ENCODE measurements at places on chromosomes 1 and 21. TPM values are rescaled to one million over a fixed set of nuclear protein-coding genes. Genes with fewer than 3 reads are reported as not detected.
A peak's percentile ranks its signal among the peaks of the same experiment; 100 is the strongest.

DNA sequence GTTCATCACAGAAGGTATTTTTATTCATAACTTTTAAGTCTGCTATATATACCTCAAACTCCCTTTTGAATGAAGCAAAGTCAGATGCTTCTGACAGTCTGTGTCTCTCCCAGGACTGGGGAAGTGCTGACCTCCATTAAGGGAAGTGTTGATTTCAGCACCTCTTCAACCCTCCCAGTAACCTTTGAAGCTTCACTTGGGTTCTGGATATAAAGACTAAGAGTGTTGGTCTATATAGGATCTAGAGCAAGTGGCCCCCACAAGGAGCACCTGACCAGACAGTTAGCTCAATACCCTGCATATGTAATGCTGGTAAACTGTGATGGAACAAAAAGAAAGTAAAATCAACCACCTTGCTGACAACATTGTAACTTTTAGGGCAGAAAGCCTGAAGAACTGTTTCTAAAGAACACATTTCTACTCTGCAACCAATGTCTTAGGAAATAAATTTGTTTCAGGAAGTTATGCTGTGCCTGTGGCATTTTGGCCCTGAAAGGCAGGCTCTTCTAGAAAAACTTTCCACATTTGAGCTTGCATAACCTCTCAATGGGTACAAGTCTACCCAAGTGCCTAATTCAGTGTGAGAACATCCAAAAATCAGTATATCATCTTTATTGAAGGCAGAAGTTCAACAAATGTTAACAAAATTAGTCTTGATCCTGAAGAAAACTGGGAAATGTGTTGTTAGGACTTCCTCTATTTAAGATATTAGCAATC is 865 bp upstream of the PTPN22 start:
- no peak for DNase-seq

The ARHGEF10L gene
- total RNA-seq, result 35.5 TPM

The ROR1 gene
- total RNA-seq, result 4.3 TPM

DNA sequence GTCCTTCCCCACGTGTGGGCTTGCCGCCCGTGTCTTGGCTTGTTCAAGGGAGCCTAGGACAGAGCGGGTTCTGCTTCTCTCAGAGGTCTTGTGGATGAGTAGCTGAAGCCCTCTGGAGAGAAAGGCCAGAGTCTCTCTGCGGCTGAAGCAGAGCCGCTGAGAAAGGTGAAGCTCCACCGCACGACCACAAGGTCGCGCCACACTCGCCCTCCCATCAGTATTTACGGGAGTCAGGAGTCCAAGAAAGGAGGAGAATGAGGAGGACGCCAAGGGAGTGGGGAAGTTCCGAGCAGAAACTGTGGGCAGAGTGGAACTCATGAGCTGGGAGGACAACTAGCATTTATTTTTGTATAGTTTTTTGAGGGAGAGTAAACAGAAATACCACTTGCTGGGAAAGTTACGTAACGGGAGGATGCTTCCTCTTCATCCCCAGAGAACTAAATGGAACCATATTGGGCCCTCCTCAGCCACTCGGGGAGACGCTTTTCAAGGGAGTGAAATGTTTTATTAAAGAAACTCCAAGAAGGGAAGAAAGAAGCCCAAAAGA is 51.6 kb upstream of the HAO2 start:
- DNase-seq, result no peak

DNA sequence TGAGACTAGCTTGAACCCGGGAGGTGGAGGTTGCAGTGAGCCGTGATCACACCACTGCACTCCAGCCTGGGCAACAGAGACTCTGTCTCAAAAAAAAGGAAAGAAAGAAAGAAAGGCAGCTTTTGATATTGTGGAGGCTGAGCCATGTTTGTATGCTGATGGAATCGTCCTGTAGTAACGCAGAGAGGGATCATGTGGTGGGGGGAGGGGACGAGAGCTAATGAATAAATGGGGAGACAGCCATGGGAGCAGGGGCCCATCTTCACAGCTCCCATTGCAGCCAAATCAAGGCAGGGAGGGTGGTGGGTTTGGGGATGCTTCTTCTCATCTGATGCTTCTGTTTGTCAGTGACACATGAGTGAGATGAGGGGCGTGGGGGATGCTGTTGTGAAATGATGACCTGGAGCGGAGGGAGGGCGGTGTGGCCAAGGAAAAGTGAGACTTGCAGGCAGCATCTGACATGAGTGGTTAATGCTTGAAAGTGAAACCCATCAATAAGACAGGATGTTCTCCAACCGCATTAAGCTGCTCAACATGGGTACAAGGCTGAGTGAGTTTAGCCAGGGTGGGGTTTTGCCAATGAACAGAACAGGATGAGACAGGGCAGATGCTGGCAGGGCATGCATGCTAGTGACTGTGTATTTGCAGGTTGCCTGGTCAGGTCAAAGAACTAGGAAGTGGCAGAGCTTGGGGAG is 16.7 kb downstream of the SPATA21 start:
- no peak for DNase-seq

The GNG4 gene
- total RNA-seq, result 21.4 TPM

- no peak for DNase-seq
Measured at GRCh38 chr1:226983992-226984364, 43.9 kb downstream of the COQ8A start.

DNA sequence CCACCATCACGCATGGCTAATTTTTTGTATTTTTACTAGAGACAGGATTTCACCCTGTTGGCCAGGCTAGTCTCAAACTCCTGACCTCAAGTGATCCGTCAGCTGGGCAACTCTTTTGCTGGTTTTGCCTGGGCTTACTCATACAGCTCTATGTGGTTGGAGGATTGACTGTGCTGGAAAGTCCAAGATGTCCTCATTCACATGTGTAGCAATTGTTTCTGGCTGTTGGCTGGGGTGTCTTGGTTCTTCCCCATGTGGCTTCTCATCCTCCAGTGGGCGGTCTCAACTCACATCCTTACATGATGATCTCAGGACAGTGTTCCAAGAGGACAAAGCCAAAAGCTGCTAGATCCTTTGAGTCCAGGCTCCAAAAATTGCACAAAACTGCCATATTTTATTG is 53.3 kb downstream of the TEX35 start:
- DNase-seq, result no peak

GRCh38 chr1:3631320-3632260 is 6.8 kb downstream of the TPRG1L start:
- no peak for DNase-seq

The CACNA1E gene
- 88.8 TPM for total RNA-seq

- no peak for DNase-seq
Measured at GRCh38 chr1:110393691-110394492, 3.1 kb upstream of the SLC16A4 start.

The HES5 gene
- 7.7 TPM for total RNA-seq

DNA sequence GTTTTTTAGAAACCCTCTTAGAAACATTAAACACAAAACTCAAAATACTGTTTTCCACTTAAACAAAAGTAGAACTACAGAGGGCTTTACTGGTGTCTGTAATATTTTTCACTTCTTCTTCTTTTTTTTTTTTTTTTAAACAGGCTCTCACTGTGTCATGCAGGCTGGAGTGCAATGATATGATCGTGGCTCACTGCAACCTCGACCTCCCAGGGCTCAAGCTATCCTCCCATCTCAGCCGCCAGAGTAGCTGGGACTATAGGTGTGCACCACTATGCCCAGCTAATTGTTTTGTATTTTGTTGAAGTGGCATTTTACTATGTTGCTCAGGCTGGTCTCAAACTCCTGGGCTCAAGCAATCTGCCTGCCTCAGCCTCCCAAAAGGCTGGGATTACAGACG is 194.8 kb downstream of the DAB1 start:
- no peak for DNase-seq

DNA sequence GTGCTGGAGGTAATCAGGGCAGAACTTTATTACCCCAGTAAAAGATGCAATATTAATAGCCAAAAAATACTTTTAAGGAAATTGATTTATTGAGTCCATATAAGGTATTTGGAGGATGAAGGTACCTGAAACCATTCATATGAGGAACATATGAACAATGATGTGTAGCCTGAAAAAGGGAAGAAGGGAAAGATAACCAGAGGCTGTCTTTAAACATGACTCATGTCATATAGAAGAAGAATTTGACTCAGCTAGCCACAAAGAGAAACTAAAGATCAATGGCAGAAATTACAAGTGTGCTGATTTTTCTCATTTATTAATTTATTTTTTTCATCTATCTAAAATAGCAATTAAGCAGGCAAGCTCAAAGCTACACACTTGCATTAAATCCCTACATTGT is 136.2 kb upstream of the DUSP10 start:
- no peak for DNase-seq

- DNase-seq, result no peak
Measured at GRCh38 chr1:13950637-13951036, 250.6 kb downstream of the PRDM2 start.

DNA sequence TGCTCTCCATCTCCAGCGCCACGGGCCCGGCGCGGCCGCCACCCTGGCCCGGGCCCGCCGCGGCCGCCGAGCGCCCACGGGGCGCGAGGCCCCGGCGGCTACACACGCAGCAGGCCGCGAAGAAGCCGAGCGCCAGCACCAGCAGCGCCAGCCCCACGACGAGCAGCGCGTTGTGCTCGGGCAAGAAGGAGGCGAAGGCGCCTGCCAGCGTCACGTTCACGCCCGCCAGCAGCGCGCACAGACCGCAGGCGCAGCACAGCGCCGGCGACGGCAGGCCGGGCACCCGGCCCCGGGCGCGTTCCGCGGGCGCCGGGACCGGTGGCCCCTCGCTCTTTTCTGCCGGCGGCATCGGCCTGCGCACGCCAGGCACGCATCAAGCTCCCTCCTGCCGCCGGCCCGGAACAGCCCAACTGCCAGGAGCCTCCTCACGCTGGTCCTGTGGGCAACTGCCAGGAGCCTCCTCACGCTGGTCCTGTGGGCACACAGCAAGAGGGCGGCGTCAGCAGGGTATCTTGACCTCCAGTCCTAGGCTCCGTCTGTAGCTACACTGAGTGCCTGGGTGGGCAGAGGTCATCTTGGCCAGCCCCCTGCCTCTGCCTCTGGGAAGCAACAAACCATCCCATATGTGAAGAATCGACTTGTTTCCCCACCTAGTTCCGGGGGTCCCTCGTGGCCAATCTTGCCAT is 18.1 kb downstream of the KNCN start:
- DNase-seq, result no peak

DNA sequence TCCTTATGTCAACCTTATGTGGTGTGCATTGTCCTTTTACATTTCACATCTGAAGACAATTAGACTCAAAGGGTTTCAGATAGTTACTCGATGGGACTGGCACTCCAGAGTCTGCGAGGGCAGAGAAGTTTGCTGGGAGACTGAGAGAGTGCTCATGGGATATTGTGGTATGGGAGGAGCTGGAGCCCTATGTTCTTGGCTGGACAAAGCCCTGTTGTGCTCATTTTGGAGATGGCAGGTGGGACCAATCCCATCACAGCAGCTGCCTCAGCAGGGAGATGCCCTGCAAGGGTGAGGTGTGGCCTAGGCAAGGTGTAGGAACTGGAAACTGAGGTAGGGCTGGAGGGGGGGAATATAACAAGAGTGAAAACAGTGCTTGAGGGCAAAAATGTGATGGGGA is 43.5 kb upstream of the CRNN start:
- DNase-seq, result no peak

The HTR6 gene
- total RNA-seq, result 2.6 TPM

- DNase-seq, result no peak
Measured at GRCh38 chr1:226563666-226564065, 15.1 kb downstream of the STUM start.

GRCh38 chr21:28671549-28672195 is 321.0 kb downstream of the LTN1 start:
- no peak for DNase-seq

The EFNA1 gene
- total RNA-seq, result 20.5 TPM

GRCh38 chr1:161021970-161022353 is 1.0 kb upstream of the F11R start:
- DNase-seq, result no peak

- no peak for DNase-seq
Measured at GRCh38 chr1:8496473-8496872, 178.6 kb downstream of the SLC45A1 start.

DNA sequence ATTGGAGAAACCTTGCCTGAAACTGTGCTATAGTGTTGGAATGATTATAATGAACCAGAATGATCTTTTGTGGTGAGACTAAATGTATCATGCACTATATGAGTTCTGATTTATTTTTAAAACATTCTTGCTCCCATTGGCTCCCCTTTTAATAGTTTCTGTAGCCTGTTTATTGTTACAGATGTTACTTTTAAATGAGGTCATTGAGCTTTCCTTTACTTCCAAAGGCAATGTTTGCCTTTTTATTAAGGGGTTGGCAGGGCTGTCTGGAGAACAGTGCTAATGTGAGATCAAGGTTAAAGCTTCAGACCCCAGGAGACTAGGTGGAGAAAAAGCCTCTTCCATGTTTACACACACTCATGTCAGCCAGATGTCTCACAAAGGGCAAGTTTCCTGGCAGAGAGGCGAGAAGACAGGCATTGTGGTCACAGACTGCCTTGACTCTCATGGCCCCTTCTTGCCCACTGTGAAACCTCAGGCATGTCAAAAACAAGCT is 120.6 kb upstream of the RAVER2 start:
- DNase-seq, result no peak

The RNF186 gene
- not detected for total RNA-seq

The APCS gene
- total RNA-seq, result not detected

- DNase-seq, result no peak
Measured at GRCh38 chr1:31905093-31905509, 33.1 kb downstream of the PTP4A2 start.

DNA sequence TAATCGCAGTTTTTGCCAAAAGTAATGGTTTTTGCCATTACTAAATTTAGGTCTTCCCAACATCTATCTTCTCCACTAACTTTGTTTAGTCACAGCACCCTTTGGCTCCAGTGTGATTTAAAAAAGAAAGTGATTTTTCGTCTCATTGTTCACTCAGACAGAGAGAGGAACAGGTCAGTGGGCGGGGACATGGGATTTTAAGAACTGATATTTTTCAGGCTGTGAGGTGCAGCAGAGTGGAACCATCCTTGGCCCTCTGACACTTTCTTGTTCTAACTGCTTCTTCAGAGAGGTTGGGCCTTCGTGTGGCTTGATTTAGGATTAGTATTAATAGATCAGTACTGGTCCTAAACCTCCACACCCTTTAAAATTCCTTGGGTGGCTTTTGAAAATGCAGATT is 38.8 kb downstream of the CASQ2 start:
- no peak for DNase-seq

The KRTAP12-2 gene
- total RNA-seq, result not detected

The SPRR2G gene
- not detected for total RNA-seq

The PCSK9 gene
- total RNA-seq, result 0.14 TPM

GRCh38 chr21:42080788-42081083 is 9.6 kb downstream of the UMODL1 start:
- peak; percentile 48 for DNase-seq
